ENCODE measurements at places on chromosomes 16 and 17.

- DNase-seq: no peak
These were observed 115.6 kb upstream of the HSBP1 start for GRCh38 chr16:83692224-83692623.

DNA sequence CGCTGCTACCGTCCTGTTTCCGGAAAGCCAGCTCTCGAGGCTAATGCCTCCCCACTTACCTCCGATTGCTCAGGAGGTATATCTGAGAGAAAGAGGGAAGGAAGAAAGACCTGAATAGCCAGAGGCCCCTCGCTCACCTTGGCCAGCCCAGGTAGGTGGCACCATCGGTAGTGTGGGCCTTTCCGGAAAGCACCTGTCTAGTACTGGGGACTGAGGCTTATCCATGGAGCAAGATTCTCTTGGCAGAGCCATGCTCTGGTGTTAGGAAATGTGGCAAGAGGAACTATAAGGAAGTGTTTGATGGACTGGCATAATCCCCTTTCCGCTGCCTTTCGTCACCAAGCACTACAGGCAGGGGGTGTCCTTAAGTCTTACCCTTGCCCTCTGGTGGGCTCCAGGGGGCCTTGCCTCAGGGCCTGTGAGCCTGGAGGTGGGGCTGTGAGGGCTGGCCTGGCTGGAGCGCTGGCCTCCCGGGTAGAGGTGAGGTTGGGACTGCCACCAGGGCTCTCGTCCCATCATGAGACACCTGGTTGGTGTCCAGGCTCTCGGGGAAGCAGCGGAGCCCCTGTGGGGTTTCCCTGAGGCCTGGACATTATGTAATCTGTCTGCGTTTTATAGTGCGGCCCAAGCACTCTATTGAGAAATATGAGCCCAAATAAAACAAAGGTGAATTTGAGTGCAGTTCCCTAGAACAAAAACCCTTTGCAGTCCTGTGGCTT is 2.9 kb downstream of the CMIP start:
- DNase-seq: no peak

DNA sequence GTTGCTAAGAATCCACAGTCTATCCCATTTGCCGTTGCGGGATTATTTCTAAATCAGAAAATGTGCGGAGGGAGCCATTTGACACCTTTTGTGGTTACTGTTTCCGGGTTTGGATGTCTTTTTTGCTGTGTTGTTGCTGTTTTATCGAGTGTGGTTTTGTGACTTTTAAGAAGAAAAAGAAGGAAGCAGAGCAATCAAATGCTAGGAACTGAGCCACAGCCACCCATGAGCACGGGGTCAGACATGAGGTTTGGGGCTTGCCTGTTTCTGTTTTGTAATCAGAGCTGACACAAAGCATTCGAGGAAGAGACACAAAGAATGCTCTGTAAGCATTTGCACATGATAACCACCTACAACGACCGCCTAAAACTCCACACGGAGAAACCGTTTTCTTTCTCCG is 53.1 kb upstream of the CHMP6 start:
- peak; percentile 15 for DNase-seq

GRCh38 chr16:66687906-66688625 is 8.5 kb downstream of the CMTM4 start:
- DNase-seq: no peak

GRCh38 chr16:87464691-87465300 is 28.0 kb downstream of the ZCCHC14 start:
- DNase-seq: peak; percentile 68
